NCI-H2171 (cell line): ENCODE measurements at places on chromosomes 5 and 9.

DNA sequence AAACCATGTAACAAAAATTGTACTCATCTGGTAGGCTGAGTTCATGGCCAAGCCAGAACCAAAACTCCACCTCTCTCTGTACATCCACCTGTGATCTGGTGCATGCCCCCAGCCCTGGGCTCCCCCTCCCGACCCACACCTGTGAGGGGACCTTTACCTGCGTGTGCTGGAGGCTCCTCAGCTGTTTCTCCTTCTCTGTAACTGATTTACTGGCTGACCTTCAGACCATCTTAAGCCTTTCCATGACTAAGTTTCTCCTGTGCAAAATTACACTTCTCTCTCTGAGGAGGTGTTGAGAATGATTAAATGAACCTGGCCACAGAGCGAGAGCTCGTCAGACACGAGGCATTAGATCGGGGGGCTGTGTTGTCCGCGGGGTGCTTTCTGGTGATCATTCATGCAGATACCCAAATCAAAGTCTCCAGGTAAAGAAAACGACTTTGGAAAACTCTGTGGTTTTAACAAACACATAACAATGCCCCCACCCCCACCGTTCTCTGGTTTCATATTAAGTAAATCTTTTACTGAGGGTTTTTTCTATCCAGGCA, 136.4 kb downstream of the SEMA5A start:
- DNase-seq = no peak

DNA sequence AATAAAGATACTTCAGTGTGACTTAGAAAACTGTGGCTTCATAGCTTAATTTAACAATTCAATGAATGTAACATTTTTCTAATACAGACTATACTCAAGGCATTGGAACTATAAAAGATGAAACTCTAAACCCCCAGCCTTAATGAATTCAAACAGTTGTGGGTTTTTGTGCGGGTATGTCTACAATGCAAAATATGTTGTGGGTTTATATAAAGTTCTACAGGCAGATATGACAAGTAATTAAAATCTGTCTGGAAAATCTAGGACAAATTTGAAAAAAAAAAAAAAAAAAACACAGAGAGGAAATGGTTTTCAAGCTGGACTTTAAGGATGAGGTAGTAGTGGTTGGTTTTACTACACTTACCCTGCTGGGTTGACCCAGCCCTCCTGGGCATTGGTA, 467.5 kb upstream of the TLE4 start:
- DNase-seq = no peak

DNA sequence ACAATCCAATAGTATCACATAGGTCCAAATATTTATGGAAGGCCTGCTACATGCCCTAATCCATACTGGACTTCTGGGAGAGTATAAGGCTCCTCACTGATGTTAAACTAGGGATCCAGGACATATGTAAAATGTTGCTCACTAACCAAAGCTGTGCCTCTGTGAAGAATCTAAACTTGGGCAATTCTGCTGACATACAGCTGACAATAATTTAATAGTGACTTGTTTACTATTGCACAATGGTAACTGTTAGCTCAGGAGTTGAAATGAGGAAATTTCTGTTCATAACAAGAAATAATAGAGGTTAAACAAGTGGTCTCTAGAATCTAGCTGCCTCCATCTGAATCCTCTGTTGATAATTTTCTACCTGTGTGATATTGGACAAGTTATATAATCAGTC, 14.9 kb upstream of the CTXN3 start:
- no peak for DNase-seq

DNA sequence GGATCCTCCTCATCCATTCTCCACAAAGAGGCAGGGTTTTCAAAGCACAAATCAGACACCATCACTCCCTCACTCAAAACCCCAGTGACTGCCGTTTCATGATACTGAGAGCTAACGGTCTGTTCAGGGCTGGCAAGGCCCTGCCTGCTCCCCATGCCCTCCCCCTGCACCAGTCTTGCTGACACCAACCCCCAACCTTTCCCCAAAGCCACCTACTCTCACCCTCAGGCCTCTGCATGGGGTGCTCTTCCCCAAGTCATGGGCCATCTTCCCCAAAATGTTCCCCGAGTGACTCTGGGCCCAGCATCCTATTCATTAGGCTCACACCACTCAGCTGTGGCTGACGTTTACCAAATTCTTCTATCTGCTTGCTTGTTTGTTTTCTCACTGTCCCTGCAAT, 21.7 kb upstream of the OLFM1 start:
- DNase-seq = no peak

GRCh38 chr9:23005156-23005555, 558.5 kb downstream of the DMRTA1 start:
- no peak for DNase-seq

DNA sequence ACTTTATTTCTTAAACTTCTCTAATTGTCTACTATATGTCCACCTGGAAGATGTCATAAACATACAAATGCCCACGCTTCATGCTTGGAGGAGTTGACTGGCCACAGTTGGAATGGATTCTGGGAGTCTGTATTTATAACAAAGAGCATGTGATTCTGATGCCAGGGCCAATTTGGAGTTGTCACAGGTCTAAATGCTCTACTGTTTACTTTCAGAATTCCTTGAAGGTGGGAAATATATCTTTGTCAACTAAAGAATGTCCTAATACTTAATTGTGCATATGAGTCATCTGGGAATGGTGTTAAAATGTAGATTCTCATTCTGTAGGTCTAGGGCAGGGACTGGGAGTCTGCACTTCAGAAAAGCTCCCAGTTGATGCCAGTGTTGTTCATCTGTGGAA, 196.1 kb downstream of the ANXA1 start:
- no peak for DNase-seq

- DNase-seq = no peak
These were observed 464.6 kb upstream of the ACTBL2 start for GRCh38 chr5:57947181-57947580.

DNA sequence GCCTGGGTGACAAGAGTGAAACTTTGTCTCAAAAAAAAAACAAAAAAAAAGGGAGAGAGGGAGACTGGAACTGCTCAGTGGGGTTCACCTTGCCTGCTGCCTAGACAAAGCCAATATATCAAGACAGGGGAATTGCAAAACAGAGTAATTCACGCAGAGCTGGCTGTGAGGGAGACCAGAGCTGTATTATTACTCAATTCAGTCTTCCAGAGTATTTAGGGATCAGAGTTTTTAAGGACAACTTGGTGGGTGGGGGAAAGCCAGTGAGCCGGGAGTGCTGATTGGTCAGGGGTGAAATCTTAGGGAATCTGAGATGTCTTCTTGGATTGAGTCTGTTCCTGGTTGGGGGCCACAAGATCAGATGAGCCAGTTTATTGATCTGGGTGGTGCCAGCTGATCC, 25.6 kb upstream of the SPIN1 start:
- no peak for DNase-seq

- no peak for DNase-seq
These were observed 19.2 kb downstream of the GADD45G start for GRCh38 chr9:89623925-89624420.

DNA sequence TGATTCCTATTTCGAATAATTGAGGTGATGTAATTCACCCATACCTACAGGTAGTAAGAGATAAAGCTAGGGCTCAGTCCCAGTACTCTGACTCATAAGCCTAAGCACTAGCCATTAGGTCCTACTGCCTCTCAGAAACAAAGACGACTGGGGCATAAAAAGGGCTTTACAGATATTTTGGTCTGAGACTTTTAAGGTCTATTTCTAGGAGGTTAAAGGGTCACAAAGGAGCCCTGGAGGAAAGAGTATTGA, 69.8 kb downstream of the SGCD start:
- no peak for DNase-seq

- DNase-seq = no peak
These were observed 170.5 kb downstream of the ARHGEF28 start for GRCh38 chr5:73796164-73797131.

GRCh38 chr9:13941714-13942113, 372.2 kb downstream of the NFIB start:
- DNase-seq = no peak

- no peak for DNase-seq
These were observed 192.4 kb downstream of the OLFM1 start for GRCh38 chr9:135279834-135280393.

GRCh38 chr9:133741716-133742115, 3.6 kb upstream of the SARDH start:
- DNase-seq = no peak
